ENCODE measurements at places on chromosomes 7 and 10.

GRCh38 chr10:74738052-74738451 lies 88.3 kb upstream of the KAT6B start:
- DNase-seq: no peak

- DNase-seq: no peak
Measured at GRCh38 chr10:106267591-106267990, 896.9 kb downstream of the SORCS1 start.

DNA sequence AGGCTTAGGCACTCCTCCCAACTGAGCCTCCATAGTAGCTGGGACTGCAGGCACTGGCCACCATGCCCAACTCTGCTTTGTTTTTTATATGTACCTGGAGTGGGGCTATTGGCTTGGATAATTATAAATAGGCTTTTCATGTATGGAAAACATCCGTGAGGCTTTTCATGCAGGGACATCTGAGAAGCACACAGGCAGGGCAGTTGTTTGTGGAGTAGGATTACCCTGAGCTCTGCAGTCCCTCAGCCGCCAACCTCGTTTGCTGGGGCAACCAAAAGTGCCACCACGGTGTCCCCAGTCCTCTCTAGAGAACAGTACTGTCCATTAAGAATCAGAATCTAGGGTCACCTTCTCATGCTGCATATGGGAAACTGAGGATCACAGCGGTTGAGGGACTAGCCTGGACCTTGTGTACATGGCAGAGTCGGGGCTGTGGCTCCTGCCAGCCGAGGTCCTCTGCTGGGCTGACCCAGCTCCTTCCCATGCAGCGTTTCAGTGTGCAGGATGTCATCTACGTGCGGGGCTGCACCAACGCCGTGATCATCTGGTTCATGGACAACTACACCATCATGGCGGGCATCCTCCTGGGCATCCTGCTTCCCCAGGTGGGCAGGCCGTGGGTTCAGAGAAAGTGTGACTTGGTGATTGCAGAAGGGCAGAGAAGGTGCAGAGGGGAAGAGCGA lies 54.5 kb downstream of the TSPAN15 start:
- no peak for DNase-seq

GRCh38 chr10:118290471-118290995 lies 51.6 kb downstream of the FAM204A start:
- no peak for DNase-seq

DNA sequence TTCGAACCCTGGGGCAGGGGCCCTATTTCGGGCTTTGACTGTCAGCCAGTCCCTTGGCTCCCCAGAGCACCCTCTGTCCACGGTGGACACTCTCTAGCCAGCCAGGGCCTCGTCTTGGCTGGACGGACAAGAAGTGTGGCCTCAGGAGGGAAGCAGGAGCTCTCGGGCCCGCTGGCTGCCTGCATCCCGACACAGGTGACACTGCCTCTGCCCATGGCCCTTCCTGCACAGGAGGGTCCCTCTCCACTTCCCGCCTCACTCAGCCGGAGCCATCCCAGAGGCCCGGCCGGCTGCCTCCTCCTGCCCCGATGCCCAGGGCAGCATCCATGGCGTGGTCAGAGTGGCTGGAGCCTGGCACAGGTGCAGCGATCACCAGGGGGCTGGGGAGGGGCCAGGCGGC lies 7.9 kb downstream of the ADGRA1 start:
- DNase-seq: no peak

DNA sequence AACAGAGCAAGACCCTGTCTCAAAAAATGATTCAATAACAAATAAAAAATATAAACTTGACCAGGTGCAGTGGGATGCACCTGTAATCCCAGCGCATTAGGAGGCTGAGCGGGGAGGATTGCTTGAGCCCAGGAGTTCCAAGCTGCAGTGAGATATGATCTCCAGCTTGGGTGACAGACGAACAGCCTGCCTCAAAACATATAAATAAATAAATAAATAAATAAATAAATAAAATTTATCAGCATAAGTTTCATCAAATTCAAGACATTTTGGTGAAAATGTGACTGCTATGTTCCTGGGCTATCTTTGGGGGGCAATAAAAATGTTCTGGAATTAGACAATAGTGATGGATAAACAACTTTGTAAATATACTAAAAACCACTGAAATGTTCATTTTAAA lies 4.8 kb upstream of the EIF4EBP2 start:
- no peak for DNase-seq

- DNase-seq: no peak
Measured at GRCh38 chr7:151899513-151900360, 22.8 kb upstream of the PRKAG2 start.

DNA sequence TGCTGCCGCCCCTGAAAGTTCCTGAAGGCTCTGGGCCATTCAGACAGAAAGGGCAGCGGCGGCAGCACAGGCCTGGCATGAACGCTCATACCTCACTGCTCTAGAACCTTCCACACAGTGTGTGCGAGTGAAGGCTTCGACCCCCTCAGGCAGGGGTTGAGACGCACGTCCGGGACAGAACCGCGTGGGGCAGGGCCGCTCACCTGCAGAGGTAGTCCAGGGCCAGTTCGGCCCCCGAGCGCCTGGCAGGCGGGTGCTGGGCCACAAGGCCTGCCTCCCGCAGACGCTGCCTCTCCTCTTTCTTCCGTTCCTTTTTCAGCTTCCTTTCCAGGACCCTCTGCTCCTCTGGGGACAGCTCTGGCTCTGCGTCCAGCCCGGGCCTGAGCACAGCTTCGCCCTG lies 26.8 kb downstream of the CYP2W1 start:
- DNase-seq: no peak

- no peak for DNase-seq
Measured at GRCh38 chr7:158389514-158390425, 197.9 kb downstream of the PTPRN2 start.

DNA sequence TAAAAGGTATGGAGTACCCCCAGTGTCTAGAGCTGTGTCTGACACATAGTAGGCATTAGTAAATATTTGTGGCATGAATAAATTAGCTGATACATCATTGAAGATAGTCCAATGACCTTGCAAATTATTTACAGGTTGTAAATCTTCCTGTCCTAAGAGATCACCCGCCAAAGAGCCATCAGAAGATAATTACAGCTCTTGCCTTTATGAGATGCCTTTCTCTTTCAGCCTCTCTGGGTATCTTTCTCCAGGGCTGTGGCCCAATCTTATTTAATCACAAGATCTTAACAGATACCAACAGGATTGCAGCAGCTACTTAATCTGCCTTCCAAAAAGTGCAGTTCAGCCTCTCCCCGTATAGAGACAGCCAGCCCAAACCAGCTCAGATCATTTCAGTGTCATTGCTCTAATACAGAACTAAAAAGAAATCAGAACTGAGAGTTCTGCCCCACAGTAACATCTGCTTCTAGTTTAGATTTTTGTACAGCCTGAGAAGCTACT lies 41.5 kb downstream of the MYOF start:
- no peak for DNase-seq

- DNase-seq: no peak
Measured at GRCh38 chr7:31101544-31101943, 49.4 kb downstream of the ADCYAP1R1 start.

GRCh38 chr10:6363511-6363910 lies 160.8 kb downstream of the PFKFB3 start:
- DNase-seq: no peak

GRCh38 chr10:23345861-23346260 lies 1.3 kb upstream of the C10orf67 start:
- DNase-seq: no peak
